ENCODE measurements at places on chromosomes 3 and 15.

GRCh38 chr3:15431256-15431837, 3.9 kb downstream of the EAF1 start:
- DNase-seq = no peak

DNA sequence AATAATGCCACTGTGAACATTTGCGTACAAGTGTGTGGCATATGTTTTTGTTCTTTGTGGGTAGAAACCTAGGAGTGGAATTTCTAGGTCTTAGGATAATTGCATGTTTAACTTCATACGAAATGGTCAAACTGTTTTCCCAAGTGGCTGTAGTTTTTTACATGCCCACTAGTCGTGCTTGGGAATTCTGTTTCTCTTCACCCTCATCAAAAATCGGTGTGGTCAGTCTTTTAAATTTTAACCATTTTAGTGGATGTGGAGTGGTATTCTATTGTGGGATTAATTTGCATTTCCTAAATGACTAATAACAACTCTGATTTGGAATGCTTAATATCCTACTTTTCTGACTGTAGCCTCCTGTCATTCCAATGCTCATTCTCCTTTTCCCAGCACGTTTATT, 27.6 kb downstream of the ZFAND6 start:
- DNase-seq = no peak

DNA sequence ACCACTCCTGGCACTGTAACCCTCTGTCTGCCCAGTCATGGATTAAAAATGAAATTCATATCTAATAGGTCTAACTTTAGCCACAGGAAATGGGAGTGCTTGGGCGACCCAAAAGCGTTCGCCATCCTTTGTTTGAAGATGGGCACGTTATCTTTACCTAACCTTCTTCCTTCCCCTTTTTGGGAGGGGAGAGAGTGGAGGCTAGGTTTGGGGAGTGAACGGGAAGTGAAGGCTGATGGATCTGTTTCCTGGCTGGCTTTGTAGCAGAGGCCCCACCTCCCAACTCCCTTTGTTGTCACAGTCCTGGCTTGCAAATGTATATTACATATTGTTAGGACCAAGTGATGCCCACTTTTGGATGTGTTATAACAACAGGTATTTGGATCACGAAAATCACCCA, 98.1 kb upstream of the ARHGEF3 start:
- peak; percentile 39 for DNase-seq

DNA sequence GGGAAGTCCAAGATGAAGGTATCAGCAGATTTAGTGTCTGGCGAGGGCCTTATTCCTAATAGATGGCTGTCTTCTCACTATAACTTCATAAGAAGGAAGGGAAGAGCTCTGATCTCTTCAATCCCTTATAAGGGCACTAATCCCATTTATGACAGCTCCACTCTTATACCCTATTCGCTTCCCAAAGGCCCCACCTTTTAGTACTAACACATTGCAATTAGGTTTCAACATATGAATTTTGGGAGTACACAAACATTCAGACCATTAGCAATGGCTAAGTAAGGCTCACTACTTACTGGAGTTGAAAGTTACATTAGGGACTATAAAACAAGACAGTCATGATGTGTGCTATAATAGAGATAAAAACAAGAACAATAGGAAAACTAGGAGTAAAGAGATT, 118.9 kb downstream of the NECTIN3 start:
- DNase-seq = no peak

DNA sequence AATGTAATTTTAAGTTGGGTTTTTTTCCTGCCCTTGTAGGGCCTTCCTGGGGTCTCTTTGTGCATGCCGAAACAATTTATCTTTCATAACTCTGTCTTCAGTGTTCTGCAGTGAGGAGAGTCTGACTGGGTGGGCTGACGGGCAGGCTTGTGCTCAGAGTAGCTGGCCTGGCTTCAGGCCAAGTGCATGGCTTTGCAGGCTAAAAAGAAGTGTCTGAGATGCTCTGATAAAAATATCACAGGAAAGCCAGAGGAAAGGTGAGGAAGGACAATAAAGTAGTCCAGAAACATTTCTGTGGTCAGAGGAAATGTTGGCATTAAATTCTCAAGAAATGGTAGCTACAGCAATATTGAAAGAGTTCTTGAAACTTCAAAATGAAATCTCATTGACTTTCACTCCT, 25.5 kb downstream of the ST3GAL6 start:
- no peak for DNase-seq

DNA sequence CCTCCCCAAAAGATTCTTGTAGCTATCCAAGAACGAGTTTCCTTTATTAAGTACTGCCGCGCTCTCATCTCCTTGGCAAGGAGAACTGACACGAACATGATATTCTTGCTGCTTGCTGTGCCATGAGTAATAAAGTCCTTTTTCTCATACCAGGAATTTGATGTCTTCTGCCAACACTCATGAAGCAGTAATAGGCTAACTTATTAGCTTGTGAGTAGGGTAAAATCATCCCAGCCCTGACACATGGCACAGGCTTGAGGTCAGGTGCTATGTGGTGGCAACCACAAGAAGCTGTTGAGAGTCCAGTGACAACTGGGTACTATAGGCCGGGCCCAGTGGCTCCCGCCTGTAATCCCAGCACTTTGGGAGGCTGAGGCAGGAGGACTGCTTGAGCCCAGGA, 22.7 kb upstream of the UBXN7 start:
- no peak for DNase-seq

DNA sequence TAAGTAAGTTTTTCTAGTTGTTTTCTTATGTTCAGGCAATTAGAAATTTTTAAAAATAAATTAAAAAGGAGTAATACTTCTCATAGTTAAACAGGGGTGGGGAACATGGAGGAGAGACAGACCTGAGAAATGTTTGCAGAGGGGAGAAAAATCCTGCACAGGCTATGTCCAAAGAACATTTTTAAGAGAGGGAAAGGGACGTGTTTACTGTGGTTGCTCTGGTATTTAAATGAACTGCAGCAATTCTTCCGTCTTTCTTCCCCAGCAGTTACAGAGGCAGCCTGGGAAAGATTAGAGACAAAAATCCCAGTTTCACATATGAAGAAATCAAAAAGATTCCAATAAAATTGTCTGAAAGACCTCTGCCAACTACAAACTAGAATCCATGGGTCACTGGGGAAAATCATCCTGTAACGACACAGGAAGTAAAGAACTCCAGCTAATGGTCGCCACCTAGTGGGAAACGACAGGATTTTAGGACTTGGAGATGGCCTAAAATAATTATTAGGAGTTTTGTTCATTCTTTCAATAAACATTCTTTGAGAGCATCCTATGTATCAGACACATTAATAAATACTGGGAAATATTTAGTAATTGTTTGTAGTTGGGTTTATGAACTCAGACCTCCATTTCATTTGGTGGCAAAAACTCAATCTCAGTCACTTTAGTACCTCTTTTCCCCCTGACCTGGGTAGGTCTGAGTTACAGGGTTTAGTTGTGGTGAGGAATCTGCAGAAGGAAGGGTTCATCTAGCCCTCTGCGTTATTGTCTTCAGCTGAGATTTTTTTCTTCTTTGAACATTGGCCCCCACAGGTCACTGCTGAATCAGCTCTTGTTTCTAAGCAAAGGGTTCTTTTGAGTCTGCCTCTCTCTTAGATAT, 69.9 kb upstream of the GOLIM4 start:
- DNase-seq = peak; percentile 88

DNA sequence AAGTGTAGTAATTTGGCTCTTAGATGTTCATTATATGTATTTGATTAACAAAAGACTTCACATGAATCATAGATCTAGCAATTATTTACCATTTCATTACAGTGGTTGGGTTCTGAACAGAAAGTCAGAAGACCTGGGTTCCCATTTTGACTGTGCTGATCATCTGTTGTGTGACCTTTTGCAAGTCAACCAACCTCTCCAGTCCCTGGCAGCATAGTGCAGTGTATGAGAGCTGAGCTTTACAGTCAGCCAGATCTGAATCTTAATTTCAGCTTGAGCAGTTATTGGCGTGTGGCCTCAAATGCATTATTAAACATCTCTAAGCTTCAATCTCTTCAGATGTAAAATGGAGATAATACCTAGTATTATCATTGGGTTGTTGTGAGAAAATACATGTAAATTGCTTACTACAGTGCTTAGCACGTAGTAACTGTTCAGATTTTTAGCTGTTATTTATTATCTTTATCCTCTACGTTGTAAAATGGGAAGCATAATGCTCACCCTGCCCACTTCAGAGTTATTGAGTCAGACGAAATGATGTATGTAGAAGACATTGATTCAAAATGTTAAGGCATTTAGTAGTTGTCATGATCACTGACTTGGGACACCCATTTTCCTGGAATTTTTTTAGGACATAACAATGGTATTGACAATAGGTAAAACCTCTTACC, 104.0 kb downstream of the KLHL25 start:
- no peak for DNase-seq

- peak; percentile 29 for DNase-seq
Measured at GRCh38 chr3:29406291-29406832, 125.5 kb downstream of the RBMS3 start.

- DNase-seq = peak; percentile 59
Measured at GRCh38 chr15:75149867-75150709, 51.6 kb upstream of the C15orf39 start.

GRCh38 chr3:119308355-119308754, 14.2 kb downstream of the ARHGAP31 start:
- DNase-seq = no peak

GRCh38 chr3:32575451-32576113, 4.9 kb upstream of the DYNC1LI1 start:
- DNase-seq = peak; percentile 22

DNA sequence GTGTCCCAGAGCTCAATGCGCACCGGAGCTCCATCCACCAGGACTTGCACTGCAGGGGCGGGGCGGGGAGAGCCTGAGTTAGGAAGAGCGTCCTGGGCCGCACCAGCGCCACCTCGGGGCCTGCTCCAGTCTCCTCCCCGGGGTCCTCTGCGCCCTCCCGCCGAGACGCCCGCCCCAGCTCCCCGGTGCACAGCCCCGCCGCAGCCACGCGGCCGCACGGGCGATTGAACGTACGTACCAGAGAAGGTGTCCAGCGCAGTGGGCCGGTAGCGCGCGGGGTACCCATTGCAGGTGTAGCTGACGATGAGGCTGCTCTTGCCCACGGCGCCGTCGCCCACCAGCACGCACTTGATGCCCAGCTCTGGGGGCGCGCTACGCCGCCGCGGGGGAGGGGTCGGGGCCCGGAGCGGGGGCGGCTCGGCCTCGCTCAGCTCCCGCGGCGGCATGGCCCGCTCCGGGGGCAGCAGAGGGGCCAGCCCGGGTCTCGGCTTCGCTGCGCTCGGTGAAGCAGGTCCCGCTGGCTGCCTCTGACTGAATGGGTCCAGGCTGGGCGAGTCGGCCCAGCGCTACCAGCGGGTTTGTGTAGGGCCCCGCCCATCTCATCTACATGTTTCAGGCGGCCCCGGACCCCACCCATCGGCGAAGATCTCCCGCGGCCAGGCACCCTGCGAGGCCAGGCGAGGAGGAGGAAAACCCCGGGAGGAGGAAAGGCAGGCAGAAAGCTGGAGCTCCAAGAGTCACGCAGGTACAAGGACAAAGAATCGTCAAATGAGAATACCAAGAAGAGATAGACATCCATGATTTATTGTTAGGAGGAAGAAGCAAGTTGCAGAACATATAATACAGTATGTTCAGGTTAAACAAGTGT, at the start of gene RHOV:
RHOV (minus strand) TSS at position 541 of the 868 bp plus-strand sequence; CDS start at position 446, 95 bp downstream.
- peak; percentile 37 for DNase-seq

DNA sequence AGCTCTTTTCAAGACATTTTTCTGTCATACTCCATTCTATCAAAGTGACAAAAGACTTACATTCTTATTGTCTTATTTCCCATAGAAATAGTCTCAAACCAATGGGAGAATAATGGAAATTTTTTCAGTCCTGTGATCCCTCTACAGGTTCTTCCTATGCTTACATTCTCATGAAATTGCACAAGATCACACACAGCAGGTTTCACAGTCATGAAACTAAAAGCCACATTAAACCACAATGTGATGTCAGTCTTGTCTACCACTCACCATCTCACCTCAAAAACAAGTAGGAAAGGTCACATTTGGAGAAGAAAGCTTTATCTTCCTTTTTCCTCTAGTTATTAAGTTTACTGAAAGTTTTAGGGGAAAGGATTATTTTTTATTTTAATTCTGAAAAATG, 161.0 kb upstream of the RORA start:
- DNase-seq = no peak

DNA sequence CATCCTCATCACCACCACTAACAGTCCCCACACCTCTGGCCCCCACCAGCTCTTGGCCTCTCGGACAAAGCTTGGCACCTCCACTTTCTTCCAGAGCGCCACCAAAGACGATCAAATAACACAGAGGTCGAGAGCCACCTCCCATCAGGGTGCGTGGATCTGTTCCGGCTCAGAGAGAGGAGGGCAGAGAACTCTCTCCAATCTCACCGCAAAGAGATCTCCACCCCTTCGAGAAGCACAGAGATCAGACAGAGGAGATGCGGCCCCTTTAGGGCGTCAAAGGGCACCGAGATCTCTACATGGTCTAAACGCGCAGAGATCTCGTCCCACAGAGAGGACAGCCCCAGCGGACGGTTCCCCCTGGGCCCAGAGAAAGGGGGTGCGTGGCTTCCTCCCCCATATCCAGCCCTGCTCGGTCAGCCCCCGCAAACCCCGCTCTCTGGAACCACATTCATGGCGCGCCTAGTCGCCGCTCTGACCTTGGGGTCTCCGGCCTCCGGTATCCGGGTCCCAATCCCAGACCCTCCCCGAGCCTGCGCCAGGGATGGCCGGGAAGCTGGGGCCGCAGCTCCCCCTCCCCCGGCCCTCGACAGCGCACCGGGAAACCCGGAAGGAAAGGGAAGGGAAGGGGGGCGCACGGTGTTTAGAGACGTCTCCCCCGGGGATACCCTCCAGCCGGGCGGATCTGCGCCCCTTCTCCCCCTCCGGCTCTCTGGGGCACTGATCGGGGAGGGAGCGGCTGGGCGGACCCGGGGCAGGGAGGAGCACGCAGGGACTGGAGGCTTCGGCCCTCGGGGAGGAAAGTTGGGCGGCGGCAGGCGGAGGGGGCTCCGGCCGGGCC, 608 bp downstream of the SCN5A start:
- no peak for DNase-seq

DNA sequence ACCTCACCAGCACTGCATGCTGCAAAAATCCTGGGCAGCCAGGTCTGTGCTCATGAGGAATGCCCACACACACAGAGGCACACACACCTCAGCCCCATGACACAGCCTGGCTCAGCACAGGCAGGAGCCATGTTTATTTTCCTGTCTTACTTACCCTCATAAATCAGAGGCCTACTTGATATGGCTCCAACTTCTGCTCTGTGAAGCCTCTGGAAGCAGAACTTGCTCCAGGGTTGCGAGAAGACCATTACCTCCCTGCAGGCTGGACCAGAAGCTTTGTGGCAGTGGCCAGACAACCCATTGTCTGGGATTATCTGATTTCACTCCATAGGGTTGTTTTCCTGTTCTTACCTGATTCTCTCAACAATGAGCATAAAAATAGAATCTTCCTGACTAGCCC, 43.8 kb upstream of the CMTM8 start:
- no peak for DNase-seq

- no peak for DNase-seq
Measured at GRCh38 chr3:42853739-42854302, 21.9 kb downstream of the CYP8B1 start.

All from fibroblast of pulmonary artery (primary cell).